NCI-H1105 (cell line): ENCODE measurements at places on chromosomes 4 and X.

GRCh38 chr4:129394635-129395034, 298.7 kb downstream of the C4orf33 start:
- DNase-seq = peak; percentile 45

DNA sequence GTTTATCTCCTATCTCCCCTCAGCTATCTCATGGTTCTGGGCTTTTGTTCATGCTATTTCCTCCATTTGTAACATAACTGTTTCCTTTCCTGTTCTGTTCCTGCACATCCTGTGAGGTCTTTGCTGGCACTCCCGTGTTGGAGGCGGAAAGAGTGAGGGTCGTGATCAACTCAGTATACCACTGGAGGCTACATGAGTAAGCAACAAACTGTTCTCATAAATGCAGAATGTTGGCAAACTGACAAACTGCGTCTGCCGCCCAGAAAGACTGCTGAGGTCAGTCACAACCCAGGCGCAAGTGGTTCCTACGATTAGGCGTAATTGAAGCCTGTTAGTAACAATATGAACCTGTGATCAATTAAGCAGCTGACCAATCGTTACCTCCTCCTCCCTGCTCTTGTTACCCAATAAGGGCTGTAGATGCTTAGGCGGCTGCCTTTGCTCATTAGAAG, 48.8 kb downstream of the C4orf33 start:
- no peak for DNase-seq

GRCh38 chr4:95428291-95429070, 120.3 kb downstream of the UNC5C start:
- DNase-seq = no peak

DNA sequence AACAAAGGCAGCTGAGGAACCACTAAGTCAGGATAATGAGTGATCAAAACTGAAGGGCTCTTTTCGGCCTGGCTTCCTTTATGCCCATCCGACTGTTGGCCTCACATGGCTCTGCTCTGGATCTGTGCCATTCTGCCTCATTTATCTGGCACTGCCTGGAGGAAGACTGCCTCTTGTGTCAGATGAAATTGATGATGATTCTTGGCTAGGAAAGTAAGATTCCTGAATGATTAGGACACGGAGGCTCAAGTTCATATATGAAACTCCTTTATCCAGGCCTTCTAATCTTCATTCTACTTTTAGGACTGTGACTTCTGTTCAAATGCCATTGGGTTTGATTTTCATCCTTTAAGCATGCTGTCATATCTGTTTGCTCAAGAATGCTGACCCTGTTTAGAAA, 475.4 kb upstream of the RPS6KA3 start:
- peak; percentile 56 for DNase-seq

DNA sequence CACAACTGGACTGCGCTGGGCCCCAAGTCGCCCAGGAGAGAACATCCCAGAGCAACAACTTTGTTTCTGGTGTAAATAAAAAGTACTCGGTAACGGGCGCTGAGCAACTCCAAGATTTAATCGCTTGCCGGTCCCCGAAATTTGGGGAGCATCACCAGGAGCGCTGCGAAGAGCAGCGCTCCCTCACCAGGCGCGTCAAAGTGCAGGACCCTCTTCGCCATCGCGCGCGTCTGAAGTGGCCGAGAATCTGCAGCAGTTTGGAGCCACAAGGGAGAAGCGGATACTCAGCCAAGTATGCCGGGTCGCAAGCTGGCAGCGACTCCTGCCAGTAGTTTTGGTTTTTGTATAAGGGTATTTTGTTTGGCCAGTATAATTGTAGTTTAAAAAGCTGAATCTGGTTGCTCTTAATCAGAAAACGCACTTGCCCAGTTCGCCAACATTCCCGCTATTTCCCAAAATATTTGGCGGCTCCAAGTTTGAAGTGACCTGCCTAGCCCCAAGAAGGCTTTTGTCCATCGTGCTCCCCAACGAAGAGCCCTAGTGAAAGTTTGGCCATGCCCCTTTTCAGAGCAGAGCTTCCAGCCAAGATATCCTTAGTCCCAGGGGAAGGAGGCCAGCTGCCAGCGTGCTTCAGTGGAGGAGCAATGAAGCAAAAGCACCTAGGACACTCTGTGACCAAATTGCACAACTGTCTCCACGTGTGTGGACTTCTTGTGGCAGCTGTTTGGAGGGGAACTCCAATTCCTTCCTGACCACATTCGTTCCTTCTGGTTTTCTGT, 557 bp upstream of the KDR start:
- no peak for DNase-seq

DNA sequence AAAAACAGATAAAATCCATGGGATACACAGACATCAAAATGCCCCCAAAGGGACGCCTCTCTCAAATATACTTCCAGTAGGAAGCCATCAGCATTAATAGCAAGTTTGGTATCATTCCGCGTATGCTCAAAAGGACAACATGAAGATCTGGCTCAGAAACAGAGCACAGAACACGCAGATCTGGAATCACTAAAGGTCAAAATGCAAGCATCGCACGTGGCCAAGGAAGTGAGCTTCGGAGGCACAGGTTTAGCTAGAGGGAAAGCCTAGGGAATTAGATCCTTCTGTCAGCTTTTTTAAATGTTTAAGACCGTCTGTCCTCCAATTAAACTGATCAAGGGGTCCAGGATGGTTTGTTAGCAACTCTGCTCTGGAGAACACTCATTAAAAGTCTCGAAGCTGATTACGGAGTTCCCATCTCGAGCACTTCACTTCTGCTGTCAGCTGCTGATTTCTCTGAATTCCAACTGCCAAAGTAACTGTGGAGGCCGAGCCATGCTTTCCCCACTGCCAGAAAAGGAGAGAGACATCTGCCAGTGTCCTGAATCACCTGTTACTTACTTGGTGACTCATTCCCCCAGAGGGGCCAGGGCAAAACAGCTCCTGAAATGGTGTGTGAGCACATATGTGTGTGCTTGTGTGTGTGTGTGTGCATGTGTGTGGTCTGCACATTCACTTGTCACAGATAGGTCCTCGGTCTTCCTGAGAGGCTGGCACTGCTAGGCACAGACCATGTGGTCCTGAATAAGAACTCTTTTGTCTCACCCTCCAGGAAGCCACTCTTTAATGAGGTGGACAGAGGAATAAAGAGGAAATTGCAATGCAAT, 177.7 kb upstream of the PPARGC1A start:
- DNase-seq = no peak
